Activated T-cell treated with anti-CD3 and anti-CD28 coated beads, Interleukin-2, amount 50 U/mL, for 48 hours (primary cell): ENCODE measurements at places on chromosomes 7 and 10.

DNA sequence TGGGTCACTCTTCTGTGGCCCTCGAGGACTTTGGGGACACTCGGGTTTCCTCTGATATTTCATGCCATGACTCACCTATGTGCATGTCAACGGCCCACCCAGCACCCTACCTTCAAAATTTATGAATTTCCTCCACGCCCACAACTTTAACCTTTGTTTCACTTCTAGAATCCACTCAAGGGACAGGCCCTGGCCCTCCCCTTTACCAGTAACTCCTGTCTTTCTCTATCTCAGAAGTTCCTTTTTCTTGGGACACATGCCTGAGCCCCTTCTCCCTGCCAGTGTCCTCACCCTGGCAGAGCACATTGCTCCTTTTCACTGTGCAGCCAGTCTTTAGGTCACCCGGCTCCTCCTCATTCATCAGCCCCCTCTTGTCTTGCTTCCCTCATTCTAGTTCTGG, 282.5 kb upstream of the KLF6 start:
- peak; percentile 42 for DNase-seq

- no peak for DNase-seq
Measured at GRCh38 chr7:19665399-19666008, 43.3 kb downstream of the POLR1F start.

DNA sequence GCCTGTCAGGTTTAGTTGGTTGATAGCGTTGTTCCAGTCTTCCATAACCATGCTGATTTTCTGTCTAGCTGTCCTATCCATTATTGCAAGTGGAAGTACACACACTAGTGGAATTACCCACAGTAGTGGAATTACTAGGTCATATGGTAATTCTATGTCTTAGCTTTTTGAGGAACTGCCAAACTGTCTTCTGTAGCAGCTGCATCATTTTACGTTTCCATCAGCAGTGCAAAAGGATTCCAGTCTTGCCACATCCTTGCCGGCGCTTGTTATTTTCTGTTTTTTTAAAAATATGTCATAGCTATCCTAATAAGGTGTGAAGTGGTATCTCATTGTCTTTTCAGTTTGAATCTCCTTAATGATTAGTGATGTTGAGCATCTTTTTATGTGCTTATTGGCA, 17.2 kb upstream of the RHBDD2 start:
- no peak for DNase-seq

DNA sequence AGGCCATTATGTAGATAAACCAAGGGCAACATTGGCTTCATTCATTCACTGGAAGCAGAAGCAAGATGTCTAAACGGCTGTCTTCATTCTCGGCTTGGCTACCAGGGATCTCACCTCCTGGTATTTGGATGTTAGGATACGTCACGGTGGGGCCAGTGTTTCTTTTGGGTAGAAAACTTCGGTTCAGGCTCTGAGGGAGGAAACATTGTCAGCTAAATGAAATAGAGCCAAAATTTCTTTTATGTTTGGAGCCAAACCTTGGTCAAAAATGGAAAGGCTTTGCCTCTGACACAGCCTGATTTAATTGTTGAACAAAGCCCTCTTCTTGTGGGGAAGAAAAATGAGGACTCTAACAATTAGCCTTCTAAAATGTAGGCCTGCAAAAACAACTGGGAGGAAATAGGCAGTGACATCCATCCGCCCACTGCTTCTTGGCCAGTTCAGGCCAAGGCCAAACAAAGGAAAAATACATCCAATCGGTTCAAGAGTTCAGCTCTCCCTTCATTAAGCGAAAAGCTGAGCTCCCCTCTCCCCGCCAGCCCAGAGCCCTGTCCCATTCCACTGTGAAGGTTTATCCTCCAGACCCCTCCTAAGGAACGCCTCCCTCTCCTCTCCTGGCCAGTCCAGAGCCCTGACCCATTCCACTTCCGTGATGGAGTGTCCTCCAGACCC, 44.4 kb downstream of the PFKFB3 start:
- DNase-seq: no peak
